ENCODE measurements at places on chromosomes 1 and 21.

GRCh38 chr1:22216966-22217365 lies 74.1 kb upstream of the WNT4 start:
- DNase-seq, result no peak

- DNase-seq, result no peak
Measured at GRCh38 chr1:11845641-11846335, 1.8 kb downstream of the NPPA start.

DNA sequence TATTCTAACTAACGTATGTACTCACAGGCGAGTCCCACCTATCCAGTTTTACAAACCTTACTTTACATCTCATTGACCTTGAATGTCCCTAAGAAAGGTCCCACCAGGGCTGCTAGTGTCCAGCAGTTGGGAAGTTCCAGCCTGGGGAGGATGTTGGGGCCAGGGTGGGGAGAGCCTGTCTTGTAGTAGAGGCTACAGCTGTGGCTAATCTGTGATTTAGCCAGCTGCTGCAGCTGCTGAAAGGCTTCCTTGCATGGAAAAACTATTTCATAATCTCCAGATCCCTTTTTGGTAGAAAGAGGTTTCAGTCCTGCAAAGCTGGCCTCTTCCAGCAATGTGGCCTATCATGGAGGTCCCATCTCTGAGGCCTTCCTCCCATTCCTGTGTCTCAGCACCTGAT lies 23.1 kb downstream of the TNN start:
- no peak for DNase-seq

GRCh38 chr1:21510113-21510493 lies 880 bp downstream of the ALPL start:
- DNase-seq, result no peak

- DNase-seq, result no peak
Measured at GRCh38 chr21:29033871-29034270, 9.4 kb downstream of the USP16 start.

DNA sequence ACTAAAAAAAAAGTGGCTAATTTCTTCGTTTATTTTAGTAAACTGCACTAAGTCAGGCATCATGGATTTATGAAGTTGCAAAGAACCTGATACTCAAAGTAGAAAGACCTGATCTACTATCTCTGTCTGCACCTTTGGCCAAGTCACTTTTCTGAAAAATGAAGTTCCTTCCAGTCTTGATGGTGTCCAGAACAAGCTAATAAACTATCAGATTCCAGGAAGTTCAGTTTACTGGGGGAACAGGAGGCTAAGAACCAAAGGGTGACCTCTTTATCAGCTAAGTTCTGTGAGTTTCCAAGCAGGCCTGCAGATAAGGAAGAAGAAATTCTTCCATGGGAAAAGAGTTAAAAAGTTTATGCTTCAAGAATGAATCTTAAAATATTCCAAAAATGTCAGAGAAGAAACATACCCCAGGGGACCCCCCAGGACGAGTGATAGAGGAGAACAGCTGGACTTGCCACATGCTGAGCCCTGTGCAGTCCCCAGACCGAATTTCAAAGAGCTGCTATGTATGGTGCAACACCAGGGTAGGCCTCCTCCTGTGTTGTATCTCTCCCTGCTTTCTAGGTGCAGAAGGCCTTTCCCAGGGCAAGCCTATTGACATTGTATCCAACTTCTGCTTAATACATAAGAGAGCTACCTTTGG lies 72.8 kb upstream of the FGGY start:
- DNase-seq, result no peak

GRCh38 chr21:35190201-35190701 lies 141.1 kb upstream of the RUNX1 start:
- no peak for DNase-seq

- DNase-seq, result no peak
Measured at GRCh38 chr1:91724231-91724630, 161.7 kb downstream of the TGFBR3 start.

GRCh38 chr1:37983546-37983945 lies 6.3 kb downstream of the SF3A3 start:
- DNase-seq, result no peak

- peak; percentile 35 for DNase-seq
Measured at GRCh38 chr1:47444562-47445465, 7.0 kb downstream of the FOXD2 start.

DNA sequence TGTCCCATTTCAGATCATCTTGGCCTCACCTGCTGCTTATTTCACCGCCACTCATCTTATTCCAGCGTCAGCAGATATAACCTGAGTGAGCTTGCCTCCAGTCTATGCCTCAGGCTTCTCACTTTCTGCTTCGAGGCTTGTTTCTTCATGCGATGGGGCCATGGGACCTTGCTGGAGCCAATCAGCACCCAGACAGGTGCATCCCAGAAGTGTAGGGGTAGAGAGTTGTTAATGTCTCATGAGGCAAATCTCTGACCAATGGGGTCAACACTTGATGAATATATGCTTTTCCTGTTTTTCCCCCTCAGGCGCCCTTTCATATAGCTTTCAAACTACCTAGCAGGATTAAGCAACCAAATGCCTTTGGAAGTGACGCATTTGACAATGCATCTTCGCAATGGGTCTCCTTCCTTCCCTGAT lies 935 bp upstream of the YIPF1 start:
- no peak for DNase-seq

- no peak for DNase-seq
Measured at GRCh38 chr21:35575280-35575915, 484.9 kb downstream of the SETD4 start.

- DNase-seq, result no peak
Measured at GRCh38 chr1:222167111-222167510, 380.8 kb downstream of the HHIPL2 start.

GRCh38 chr1:69657971-69658370 lies 90.2 kb downstream of the LRRC7 start:
- DNase-seq, result no peak

- DNase-seq, result no peak
Measured at GRCh38 chr1:96309783-96310182, 411.8 kb upstream of the PTBP2 start.

GRCh38 chr21:36609654-36610053 lies 89.3 kb upstream of the SIM2 start:
- DNase-seq, result no peak

Measured in DMS153 (cell line).